ENCODE measurements at places on chromosomes 3 and 15.

DNA sequence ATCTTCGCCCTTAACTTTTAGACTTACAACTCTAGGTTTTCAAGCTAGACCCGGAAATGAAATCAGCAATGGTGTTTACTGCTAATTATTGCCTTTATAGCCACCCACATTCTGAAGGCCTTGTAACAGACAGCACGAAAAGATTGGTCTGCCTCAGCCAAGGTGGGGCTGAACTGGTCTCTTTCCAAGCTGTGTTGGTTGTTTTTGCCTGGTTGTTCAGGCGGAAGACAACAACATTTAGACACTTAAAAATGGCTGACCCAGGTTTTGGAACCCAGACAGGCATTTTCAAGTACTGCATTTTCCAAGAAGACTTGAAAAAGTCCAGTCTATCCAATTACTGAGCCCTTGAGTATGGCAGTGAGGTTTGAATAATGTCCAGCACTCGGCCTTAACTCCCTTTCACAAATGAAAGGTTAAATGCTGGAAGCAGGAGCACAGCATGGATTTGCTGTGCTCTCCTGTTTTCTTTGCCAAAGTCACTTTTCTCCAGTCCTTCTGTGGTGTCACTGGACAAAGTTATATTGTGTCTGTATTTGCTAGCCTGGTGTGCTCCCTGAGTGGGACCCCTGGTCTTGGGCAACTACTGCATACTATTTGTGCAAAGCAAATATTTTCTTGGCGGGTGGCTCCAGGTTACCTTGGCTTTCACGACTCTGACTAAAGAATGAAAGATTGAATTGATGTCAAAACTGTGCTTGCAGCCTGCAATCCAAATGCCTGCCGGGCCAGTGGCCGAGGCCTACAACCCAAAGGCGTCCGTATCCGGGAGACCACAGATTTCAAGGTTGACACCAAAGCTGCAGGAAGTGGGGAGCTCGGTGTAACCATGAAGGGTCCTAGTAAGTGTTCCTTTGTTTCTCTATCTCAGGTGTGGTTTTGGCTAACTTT, 93.5 kb downstream of the FLNB start:
- DNase-seq: no peak

- DNase-seq: no peak
Observed at GRCh38 chr3:27723815-27724458, 1.8 kb upstream of the EOMES start.

DNA sequence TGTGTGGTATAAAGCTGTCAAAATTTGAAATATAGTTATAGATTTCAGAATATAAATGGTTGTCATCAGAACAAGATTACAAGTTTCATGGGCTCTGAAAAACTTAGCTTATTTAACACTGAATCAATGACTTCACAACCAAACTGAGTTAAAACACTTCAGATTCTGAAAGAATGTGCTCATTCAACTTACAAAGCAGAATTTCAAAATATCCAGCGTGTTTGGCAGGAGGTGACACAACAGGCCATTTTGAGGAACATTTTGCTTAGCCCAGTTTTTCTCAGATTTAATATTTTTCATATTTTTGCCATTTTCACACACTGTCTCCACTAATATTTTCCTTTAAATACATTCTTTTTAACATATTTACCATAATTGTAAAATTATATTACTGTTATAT, 781.1 kb downstream of the TUSC7 start:
- DNase-seq: no peak

DNA sequence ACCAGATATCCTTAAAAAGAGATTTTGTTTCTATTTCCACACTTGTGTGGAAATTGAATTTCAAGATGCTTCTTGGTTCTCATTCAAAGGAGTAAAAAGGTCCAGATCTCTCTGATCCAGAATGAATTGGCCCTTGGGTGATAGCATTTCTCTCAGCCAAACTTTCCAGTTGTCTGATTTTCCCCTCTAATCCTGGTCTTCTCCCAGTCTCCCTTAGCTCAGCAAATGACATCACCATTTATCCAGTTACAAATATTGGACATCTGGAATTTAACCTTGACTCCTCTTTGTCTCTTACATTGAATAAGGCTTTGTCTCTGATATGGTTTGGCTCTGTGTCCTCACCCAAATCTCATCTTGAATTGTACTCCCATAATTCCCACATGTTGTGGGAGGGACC, 10.2 kb upstream of the FGF7 start:
- DNase-seq: no peak

- DNase-seq: no peak
Observed at GRCh38 chr3:78986416-78987101, 781.2 kb downstream of the ROBO1 start.

- no peak for DNase-seq
Observed at GRCh38 chr15:98085003-98085639, 124.6 kb downstream of the ARRDC4 start.

- no peak for DNase-seq
Observed at GRCh38 chr15:73028831-73029451, 23.3 kb upstream of the NEO1 start.

DNA sequence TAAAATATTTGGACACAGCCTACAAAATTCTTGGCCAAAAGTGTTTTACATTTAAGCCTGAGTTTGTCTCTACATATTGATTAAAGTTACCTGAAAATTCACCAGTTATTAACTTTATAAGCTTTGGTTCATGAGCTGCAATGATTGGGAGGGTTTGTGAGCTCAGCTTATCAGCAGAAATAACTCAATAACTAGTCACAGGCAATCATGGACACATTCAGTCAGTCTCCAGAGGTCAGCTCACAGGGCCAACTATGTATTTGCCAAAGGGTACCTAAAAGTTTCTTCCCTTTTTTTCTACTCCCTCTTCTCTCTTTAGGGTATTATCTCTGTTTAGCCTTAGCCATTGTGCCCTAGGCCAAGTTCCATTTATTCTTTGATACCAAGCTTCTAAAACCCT, 145.9 kb downstream of the ZPLD1 start:
- DNase-seq: no peak

- DNase-seq: no peak
Observed at GRCh38 chr15:39781967-39782302, 706 bp downstream of the FSIP1 start.

DNA sequence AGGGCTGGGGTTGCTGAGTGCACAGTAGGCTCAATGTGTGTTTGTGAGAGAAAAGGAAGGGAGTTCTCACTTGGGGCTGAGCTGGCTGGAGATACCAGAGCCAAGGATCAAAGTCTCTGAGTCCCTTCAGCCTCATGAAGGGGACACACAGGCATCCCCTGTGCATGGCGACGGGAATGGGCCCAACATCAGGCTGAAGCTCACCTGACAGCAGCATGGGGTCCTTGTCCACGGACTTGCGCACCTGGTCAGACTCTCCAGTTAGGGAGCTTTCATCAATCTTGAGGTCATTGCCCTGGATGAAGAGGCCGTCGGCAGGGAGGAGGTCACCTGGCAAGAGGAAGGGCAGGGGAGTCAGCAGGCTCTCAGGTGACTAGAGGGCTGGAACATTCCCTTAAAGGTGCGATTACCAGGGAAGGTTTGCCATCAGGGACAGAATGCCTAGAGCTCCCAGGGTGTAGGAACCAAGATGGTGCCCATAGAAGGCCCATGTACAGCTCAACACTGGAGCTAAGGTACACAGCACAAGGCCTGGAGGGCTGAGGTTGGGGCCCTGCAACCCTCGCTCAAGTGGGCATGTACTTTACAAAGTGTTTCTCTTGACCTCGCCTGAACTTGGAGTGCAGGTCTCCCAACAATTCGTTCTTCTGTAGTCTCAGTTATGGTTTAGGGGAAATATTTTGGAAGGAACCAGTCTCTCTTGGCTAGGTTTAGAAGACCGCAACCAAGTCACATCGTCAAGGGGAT, 80.0 kb upstream of the SEC13 start:
- DNase-seq: no peak

GRCh38 chr15:39597751-39598185, 16.9 kb downstream of the THBS1 start:
- no peak for DNase-seq

DNA sequence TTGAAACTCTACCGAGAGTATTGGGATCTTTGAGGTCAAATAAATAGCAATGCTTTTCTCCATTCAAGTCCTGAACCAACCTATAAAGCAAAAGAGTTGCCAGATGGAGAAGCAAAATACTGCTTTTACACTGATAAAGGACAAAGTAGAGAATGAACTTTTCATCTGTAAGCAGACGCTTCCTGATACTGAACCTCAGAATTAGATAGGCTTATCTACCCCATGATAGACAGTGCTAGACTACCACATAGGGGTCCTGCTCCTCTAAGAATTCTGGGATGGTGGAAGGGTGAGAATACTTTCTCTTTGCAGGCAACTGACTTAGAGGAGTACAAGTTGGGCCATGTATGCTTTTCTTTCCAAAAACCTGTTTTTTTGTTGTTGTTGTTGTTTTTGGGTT, 9.5 kb downstream of the SAXO2 start:
- no peak for DNase-seq

- no peak for DNase-seq
Observed at GRCh38 chr3:85476891-85477495, 518.2 kb downstream of the CADM2 start.

GRCh38 chr15:80267658-80268057, 15.6 kb upstream of the CTXND1 start:
- DNase-seq: no peak

GRCh38 chr3:133490468-133491351, 82.8 kb upstream of the CDV3 start:
- peak; percentile 71 for DNase-seq

DNA sequence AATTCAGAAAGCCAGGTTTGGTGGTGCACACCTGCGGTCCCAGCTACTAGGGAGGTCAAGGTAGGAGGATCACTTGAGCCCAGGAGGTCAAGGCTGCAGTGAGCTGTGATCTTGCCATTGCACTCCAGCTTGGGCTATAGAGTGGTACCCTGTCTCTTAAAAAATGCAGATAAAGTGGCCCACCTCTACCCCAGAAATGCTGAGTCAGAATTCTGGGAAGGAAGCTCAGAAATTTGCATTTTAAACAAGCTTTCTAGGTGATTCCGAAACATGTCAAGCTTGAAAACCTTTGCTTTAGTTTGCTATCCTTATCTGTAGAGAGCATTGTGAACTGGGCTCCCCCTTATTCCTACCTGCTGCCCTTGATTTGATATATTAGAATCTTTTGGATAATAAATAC, 7.7 kb downstream of the MED12L start:
- no peak for DNase-seq

- DNase-seq: no peak
Observed at GRCh38 chr3:62019906-62020305, 353.4 kb downstream of the FEZF2 start.

GRCh38 chr3:156576651-156577348, 21.9 kb upstream of the SSR3 start:
- no peak for DNase-seq

- no peak for DNase-seq
Observed at GRCh38 chr15:41690636-41691035, 30.4 kb downstream of the MGA start.

DNA sequence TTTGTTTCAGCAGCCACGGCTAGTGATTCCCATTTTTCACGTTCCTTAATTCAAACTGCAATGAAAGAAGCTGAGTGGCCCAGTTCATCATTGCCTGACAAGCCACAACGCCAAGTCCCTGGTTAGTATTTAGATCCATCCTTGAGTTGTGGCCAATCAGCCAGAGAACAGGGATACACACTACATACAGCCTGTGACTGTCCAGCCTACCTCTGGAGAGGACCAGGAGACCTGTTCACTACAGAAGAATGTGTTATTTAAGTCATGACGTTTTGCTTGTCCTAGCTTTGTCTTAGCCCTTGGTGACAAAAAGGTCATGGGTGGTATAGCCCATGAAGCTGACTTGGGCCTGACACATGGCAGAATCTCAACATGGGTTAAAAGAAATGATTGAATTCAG, 2.7 kb upstream of the TPM1 start:
- DNase-seq: no peak
